Activated T-helper 17 cell treated with anti-CD3 and anti-CD28 coated beads, Interleukin-2, amount 50 U/mL, for 72 hours (primary cell): ENCODE measurements at places on chromosomes 1 and 21. TPM values are rescaled to one million over a fixed set of nuclear protein-coding genes. Genes with fewer than 3 reads are reported as not detected.
A peak's percentile ranks its signal among the peaks of the same experiment; 100 is the strongest.

APCS gene
- not detected for total RNA-seq

RSPH1 gene
- total RNA-seq = 0.82 TPM

CSDE1 gene
- 604 TPM for total RNA-seq

GJA9 gene
- total RNA-seq = not detected

RNF186 gene
- not detected for total RNA-seq

FYB2 gene
- not detected for total RNA-seq

PERM1 gene
- total RNA-seq = not detected

DTL gene
- total RNA-seq = 70.6 TPM

OR6K6 gene
- not detected for total RNA-seq

CHIA gene
- total RNA-seq = not detected

UBE2U gene
- not detected for total RNA-seq

MYOM3 gene
- total RNA-seq = not detected

OLIG1 gene
- total RNA-seq = not detected

ANKRD35 gene
- 0.56 TPM for total RNA-seq

FLG2 gene
- not detected for total RNA-seq

RIPPLY3 gene
- 0.17 TPM for total RNA-seq

VHLL gene
- 0.52 TPM for total RNA-seq

GRCh38 chr1:209866201-209866600 is 38.4 kb downstream of the UTP25 start:
- no peak for ATAC-seq

DNA sequence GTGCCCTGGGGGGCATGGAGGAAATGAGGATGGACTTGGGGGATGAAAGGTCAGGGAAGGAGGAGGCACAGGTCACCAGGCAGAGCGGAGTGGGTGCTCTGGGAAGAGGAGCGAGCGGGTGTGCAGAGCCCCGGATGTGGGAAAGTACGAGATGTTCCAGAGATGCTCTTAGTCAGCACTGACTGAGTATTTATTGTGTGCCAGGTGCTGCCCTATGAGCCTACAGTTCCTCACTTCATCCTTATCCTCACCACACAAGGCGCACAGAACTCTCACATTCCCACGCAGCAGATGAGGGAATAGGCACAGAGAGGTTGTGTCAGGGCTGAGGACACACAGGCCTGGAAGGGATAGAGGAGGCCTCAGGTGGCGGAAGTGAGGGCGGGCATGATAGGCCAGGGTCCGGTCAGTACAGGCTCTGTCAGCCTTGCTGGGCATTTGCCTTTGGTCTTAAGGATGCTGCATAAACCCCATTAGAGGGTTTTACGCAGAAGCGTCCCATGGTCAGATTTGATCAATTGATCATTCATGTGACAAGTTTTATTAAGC is 77.3 kb downstream of the ARHGEF10L start:
- ATAC-seq = no peak

DNA sequence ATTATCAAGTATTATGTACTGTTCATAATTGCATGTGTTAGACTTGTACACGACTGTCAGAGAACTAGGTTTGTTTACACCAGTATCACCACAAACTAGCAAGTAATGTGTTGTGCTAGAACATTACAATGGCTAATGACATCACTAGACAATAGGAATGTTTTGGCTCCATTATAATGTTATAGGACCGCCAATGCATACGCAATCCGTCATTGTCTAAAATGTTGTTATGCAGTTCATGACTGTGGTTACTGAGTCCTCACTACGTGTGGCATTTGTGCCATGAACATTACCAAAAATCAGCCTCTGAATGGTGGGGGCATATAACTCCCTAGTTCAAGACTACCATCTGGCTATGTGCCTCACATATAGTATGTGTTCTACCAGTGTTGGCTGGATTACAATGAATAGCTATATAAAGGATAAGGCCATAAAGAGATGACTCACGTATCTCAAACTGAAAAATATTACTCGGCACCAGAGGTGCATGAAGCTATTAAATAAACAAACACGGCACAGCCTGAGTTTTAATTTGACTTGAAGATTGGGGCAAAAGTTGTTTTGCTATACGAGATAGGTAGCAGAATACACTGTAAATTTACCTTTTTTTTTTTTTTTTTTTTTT is 89.1 kb upstream of the COL24A1 start:
- ATAC-seq = no peak

- peak; percentile 33 for ATAC-seq
Observed at GRCh38 chr1:223716302-223716862, 4.0 kb downstream of the CAPN2 start.

- ATAC-seq = no peak
Observed at GRCh38 chr1:15080328-15081007, 73.1 kb upstream of the TMEM51 start.

GRCh38 chr1:223659711-223660110 is 5.8 kb downstream of the CAPN8 start:
- ATAC-seq = no peak

GRCh38 chr1:87495870-87496269 is 167.2 kb downstream of the LMO4 start:
- ATAC-seq = no peak

- peak; percentile 26 for ATAC-seq
Observed at GRCh38 chr1:198564716-198565115, 24.2 kb upstream of the ATP6V1G3 start.

GRCh38 chr1:16076865-16077238 is 3.4 kb upstream of the FAM131C start:
- no peak for ATAC-seq

GRCh38 chr1:68973459-68974244 is 476.8 kb upstream of the DEPDC1 start:
- no peak for ATAC-seq

- ATAC-seq = no peak
Observed at GRCh38 chr1:78088486-78088885, 42.7 kb downstream of the GIPC2 start.

DNA sequence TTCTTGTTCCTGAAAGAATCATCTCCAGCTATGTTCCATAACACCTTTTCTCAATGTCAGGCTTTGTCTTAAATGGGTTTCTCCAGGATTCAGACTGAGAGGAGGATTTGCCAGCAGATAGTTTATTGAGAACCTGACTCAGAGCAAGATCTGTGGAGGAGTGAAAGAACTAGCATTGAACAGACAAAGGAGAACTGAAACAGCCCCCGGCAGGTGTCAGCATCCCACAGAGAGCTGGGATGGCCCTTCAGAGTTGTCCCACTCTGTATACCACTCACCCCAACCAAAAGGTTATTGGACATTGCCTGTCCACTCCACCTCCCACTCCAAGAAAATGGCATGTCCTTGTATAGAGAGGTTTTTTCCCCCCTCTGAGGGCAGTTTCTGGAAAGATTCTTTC is 270.7 kb downstream of the PAPPA2 start:
- ATAC-seq = no peak

DNA sequence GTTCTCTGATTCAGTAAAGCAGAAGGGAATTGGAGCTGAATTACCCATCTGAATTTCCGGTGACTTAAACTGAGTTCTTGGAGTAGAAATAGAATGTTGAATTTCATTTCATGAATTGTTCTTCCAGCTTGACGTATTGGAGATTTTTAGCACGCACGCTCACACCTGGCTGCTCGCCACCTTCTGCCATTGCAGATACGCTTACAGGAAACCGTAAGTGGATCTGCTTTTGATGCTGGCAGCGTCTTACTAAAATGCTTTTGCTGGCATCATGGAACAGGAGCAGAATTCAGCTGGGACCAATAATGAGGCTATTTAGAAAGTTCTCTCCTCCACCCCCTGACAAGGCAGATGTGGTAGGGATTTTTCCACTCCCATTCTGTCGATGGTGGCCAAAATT is 17.7 kb upstream of the ELAVL4 start:
- no peak for ATAC-seq

- ATAC-seq = no peak
Observed at GRCh38 chr1:3019516-3020051, 1.7 kb upstream of the ACTRT2 start.

DNA sequence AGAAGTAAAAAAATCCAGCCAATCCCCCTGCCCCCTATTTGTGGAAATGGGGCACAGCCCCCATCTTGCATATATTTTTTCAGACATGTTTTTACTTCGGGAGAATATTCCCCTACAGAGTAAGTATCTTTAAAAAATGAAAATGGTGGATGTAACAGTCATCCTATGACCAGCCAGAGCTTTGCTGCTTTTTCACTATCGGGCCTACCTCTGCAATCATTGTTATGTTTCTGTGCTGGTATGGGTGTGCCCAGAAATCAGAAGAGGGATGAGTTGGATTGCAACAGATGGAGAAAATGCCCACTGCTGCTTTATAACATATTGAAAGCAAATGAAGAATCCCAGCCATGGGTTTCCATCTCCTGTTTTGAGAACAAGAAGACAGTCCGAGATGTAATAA is 2.9 kb downstream of the CD247 start:
- peak; percentile 13 for ATAC-seq

GRCh38 chr1:39488793-39489566 is 2.5 kb upstream of the BMP8A start:
- no peak for ATAC-seq

DNA sequence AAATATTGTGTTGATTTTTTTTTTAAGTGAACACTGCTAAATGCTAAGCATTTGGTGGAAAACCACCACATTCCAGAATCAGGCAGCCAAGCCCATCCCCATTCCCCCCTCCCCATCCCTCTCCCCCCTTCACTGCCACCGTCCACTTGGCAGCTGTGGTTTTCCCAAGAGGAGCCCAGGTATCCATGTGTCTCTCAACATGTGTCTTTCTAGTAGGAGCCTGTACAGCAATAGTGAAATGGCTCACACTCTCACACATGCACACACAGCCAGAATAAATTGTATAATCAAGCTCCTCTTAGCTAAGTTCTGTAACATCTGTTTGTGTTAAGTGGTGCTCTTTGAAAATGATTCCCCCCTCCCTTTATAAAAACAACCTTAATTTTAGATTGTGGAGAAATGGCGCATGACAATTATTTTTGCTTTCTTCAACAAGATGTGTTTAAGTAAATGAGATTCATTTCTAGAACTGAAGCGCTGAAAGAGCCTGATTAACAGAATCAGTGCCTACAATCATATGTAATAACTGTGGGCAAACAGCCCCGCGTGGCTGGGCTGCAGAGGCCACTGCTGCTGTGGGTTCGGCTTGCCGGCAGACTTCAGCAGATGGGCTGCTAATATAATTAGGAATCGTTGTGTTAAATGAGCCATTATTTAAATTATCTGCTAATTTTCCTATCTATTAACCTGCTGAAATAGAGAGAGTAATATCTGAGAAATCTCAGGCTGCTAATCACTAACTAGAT is 43.3 kb downstream of the BACE2 start:
- no peak for ATAC-seq

GRCh38 chr1:22791831-22792347 is 81.2 kb downstream of the EPHB2 start:
- ATAC-seq = no peak

- peak; percentile 78 for ATAC-seq
Observed at GRCh38 chr21:41816583-41817165, 49.8 kb upstream of the RIPK4 start.

DNA sequence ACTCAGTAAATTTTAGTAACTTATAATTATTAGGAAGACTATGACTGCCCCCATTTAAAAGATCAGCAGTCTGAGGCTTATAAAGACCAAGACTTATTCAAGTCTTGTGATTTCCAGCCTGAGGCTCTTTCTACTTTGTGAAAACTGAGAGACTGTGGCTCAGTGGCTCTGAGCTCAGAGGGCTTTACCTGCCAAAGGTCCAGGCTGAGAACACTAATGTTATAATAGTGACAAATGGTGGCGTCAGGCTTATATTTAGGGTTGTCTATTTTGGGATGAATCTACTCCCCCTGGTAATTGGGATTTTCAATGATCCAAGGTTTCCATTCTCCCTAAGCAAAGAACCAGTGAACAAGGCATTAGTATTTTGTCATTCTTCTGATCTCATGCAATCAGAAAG is 42.6 kb upstream of the EPS15 start:
- no peak for ATAC-seq

DNA sequence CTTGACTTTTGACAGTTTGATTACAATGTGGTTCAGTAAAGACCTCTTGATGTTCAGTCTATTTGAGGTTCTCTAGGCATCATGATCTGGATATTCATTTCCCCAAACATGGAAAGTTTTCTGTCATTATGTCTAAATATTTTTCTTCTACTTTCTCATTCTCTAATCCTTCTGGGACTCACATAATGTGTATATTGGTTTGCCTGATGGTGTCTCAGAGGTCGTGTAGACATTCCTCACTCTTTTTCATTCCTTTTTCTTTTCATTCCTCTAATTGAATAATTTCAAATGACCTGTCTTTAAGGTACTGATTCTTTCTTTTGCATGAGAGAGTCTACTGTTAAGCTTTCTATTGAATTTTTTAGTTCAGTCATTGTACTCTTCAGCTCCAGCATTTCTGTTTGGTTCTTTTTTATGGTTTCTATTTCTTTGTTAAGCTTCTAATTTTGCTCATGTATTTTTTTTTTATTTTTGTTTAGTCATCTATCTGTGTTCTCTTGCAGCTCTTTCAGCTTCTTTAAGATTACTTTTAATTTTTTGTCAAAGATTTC is 158.4 kb downstream of the GDAP2 start:
- no peak for ATAC-seq

GRCh38 chr1:73331726-73332125 is 866.2 kb downstream of the LRRIQ3 start:
- ATAC-seq = no peak

DNA sequence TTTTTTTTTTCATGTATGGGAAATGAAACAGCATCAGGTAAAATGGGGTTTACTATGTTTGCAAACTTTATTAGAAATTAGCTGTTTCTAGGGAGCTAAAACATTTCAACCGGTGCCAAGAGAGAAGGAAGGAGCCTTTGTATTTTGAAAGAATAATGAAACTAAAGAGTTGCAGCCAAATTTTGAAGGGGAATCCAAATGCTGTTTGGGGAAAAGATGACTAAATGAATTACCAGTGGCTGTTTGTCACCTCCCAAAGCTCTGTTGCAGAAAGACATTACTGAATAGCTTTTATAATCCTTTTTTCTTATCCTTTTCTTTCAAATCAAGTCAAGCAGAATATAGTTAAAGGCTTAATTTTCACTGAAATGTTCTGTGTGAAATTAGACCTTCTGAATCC is 591.3 kb upstream of the ADGRL2 start:
- ATAC-seq = no peak

DNA sequence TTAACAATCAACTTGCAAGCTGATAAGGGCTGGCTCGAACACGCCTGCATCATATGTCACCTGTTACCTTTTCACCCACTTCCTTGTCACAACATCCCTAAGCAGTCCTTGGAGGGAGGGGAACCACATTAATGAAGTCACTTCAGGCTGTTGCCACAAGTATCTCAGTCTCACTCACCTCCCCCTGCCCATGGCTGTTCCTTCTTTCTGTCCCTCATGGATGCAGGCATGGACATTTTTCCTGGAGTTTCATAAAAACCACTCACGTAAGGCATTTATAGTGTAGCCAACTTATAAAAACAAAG is 76.8 kb upstream of the ANGPTL1 start:
- no peak for ATAC-seq

GRCh38 chr1:9426291-9426711 is 113.0 kb upstream of the SLC25A33 start:
- peak; percentile 47 for ATAC-seq

- no peak for ATAC-seq
Observed at GRCh38 chr1:171622152-171622462, at the start of gene MYOCOS. Gene MYOCOS (plus strand): TSS chr1:171622243. CDS start chr1:171623884, 1,641 bp downstream.
